ENCODE measurements at places on chromosomes 6 and 20. TPM values are rescaled to one million over a fixed set of nuclear protein-coding genes. Genes with fewer than 3 reads are reported as not detected.

MYLK2 gene
- total RNA-seq, result not detected

NT5E gene
- 10.1 TPM for total RNA-seq

ADTRP gene
- total RNA-seq, result 0.48 TPM

TBX18 gene
- total RNA-seq, result 17.0 TPM

DNA sequence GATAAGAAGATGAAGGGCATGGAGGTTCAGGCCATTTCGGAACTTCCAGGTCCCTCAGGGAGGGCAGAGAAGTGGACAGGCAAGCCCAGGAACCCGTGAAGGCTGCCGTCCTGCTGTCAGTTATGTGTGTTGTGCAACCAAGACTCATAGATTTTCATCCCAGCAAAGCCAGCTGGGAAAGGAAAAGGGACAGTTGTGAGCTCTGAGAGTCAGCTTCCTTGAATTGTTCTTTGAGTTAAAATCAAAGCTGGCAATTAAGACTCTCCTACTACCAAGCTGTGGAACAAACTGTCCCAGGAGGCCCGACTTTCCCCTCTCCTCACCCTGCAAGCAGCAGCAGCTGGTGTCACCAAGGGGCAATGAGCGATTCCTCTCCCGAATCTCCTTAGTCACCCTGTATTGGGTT lies 46.3 kb upstream of the IYD start:
- no peaks in the 10 kb centered on the region for H3K4me1 ChIP-seq
- H3K4me3 ChIP-seq, result no peak overlapping the region
- no peak overlapping the region for H3K27ac ChIP-seq
- no peak for DNase-seq
- H3K27me3 ChIP-seq, result no peaks in the 10 kb centered on the region
- H3K36me3 ChIP-seq, result no peaks in the 10 kb centered on the region

DNA sequence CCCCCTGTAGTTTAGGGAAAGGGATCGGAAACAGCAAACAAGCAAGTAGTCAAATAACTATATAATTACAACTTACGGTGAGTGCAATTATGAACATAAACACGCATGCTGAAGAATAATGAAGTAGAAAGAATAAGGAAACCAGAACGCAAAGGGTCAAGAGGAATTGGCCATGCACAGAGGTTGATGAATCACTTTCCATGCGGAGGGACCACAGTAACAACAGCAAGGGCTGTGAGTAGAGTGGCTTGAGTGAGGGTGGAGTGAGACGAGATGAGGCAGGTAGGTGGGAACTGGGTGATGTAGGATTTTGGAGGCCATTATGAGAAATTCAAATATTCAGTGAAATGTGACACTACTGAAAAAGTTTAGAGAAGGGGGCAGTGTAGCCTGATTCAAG lies 112.2 kb upstream of the LAMP5 start:
- H3K4me1 ChIP-seq, result no peaks in the 10 kb centered on the region
- H3K27ac ChIP-seq, result no peak overlapping the region
- no peaks in the 10 kb centered on the region for H3K27me3 ChIP-seq
- H3K36me3 ChIP-seq, result no peaks in the 10 kb centered on the region
- no peak overlapping the region for H3K4me3 ChIP-seq
- no peak for DNase-seq

DNA sequence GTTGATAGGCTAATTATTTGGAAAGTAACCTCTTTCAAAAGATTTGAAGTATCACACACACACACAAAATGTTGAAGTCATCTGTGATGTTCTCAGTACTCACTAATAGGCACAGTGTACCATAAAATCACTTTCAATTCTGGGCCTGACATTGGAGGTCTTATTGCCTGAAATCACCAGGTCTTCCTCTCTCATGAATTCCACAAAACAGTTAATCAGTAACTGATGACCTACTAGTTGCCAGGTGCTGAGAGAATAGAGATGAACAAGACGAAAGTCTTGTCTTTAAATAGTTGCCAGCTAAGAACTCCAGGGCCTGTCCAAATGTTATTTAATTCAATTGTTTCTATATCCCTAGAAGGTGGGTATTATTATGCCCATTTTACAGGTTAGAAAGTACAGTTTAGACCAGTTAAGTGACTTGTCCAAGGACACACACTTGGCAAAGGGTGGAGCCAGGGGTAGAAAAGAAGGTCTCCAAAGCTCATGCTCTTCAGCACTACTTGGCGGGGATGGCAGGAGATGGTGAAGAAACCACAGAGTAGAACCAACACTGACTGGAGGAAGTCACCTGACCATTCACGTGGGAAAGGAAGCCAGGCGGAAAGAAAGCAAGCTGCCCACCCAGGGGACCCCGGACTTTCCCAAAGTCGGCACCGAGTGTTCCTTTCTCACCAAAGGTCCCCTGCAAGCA lies 116.4 kb downstream of the KIF6 start:
- H3K36me3 ChIP-seq, result no peaks in the 10 kb centered on the region
- DNase-seq, result no peak
- H3K27me3 ChIP-seq, result no peaks in the 10 kb centered on the region
- no peaks in the 10 kb centered on the region for H3K4me1 ChIP-seq

- peak overlapping the region; percentile 87 for H3K27ac ChIP-seq
- peak; percentile 23 for DNase-seq
- no peaks in the 10 kb centered on the region for H3K4me1 ChIP-seq
These were observed 8.5 kb downstream of the PYGB start for GRCh38 chr20:25256226-25256859.

DNA sequence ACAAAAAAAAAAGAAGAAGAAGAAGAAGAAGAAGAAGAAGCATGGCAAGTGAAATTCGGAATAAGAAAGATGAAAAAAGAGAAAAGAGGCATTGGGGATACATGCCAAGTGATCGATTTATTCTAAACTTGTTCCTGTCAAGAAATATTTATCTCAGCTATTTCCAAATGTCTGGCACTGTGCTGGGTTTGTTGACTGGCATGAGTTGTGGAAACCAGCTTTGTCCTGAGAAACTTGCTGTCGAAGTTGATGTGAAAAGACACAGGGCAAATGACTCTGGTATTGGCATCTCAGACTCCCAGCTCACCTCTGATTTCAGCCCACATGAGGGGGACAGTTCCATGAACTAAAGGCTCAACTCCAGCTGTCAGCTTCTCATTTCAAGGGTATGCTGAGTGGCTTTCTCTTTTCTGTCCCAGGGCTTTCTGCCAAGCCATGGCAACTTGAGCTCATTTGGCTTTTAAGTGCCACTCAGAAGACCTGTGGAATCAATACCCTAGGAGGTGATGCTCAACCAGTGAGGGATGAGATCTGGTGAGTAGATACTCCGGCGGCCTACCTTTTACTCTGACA lies 253.3 kb upstream of the JAG1 start:
- H3K36me3 ChIP-seq, result no peaks in the 10 kb centered on the region
- no peaks in the 10 kb centered on the region for H3K4me1 ChIP-seq
- no peak overlapping the region for H3K27ac ChIP-seq
- DNase-seq, result no peak

DNA sequence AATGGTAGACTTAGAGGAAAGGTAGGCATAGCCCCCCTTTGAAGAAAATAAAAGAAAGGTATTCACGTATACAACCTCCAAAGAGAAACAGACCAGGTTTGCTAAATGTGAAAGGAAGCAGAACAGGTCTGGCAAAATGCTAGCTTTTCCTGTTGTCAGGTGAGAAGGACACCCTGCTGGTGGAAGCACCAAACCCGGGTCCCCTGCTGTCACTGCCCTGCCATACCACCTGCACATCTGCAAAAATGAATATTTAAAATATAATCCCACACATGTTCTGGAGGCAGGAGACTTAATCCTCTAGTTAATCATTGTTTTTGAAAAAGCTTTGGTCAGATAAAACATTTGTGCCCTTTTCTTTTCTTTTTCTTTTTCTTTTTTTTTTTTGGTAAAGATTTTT lies 48.9 kb upstream of the OLIG3 start:
- H3K4me1 ChIP-seq, result no peaks in the 10 kb centered on the region
- H3K27ac ChIP-seq, result no peak overlapping the region
- no peaks in the 10 kb centered on the region for H3K27me3 ChIP-seq
- no peak for DNase-seq
- no peaks in the 10 kb centered on the region for H3K36me3 ChIP-seq

DNA sequence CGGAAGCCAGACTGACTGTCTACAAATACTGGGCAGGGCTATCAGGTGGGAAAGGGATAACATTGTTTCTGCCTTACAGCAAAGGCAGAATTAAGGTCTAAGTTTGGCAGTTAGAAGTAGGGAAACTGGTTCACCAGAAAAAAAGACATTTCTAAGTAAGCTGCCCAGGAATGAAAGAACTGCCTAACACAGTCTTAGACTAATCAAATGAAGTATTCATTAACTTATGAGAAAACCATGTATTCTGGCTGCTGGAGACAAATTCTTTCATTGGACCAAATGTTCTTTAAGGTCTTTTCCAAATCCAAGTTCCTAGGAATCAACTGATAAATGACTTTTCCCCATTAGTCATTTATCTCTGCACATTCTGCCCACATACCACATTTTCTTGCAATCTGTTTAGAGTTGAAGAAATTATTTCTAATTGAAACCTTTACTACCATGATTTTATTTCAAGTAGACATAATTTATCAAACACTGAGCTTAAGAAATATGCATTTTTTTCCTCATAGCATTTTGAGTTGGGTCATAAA lies 120.3 kb upstream of the OGFRL1 start:
- H3K36me3 ChIP-seq, result no peaks in the 10 kb centered on the region
- H3K27me3 ChIP-seq, result no peaks in the 10 kb centered on the region
- H3K27ac ChIP-seq, result peak overlapping the region; percentile 7
- H3K4me3 ChIP-seq, result no peak overlapping the region

DNA sequence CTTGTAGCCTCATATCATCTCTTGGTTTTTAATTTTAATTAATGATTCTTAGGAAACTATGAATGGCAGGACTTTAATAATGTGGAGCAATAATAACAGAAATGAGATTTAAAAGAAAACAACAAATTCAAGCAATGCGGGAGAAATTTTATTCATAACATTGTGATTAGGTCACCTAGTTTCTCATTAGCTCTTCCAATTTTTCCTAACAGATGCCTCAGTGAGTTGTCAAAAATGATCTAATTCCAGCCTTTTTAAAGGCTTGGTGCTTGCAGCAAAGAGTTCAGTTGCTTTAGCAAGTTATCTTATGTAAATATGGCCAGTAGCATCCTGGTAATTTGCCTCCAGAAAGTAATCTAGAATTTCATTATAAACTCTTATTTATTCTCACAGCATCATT lies 20.4 kb downstream of the PDE7B start:
- no peaks in the 10 kb centered on the region for H3K27me3 ChIP-seq
- no peak overlapping the region for H3K27ac ChIP-seq
- H3K4me3 ChIP-seq, result no peak overlapping the region
- DNase-seq, result no peak

GRCh38 chr20:61521687-61522420 lies 269.8 kb downstream of the CDH4 start:
- no peak for DNase-seq
- no peaks in the 10 kb centered on the region for H3K27me3 ChIP-seq
- no peaks in the 10 kb centered on the region for H3K36me3 ChIP-seq
- H3K27ac ChIP-seq, result no peak overlapping the region

GRCh38 chr20:32505723-32506473 lies 79.2 kb downstream of the NOL4L start:
- H3K36me3 ChIP-seq, result no peaks in the 10 kb centered on the region
- H3K4me3 ChIP-seq, result no peak overlapping the region
- H3K27ac ChIP-seq, result no peak overlapping the region
- no peak for DNase-seq
- H3K4me1 ChIP-seq, result peaks cover 3% of the 10 kb centered on the region

GRCh38 chr6:38552121-38552520 lies 87.6 kb downstream of the BTBD9 start:
- H3K27ac ChIP-seq, result no peak overlapping the region
- DNase-seq, result no peak
- H3K36me3 ChIP-seq, result no peaks in the 10 kb centered on the region
- no peak overlapping the region for H3K4me3 ChIP-seq

DNA sequence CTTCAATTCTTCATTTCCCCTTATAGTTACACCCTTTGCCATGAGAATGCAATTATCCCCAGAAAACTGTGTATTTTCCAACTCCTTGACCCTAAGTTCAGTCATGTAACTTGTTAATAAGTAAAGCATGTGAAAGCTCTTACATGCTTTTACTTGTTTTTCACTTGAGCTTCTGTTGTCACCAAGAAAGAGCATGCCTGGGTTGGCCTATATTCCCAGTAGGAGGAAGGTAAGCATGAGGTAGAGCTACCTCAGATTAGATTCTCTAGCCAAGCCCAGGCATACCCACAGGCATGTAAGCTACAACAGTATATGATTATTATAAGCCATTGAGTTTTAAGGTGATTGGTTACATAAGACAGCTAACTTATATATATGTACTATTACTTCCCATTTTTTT lies 101.7 kb upstream of the SMLR1 start:
- DNase-seq, result no peak
- no peaks in the 10 kb centered on the region for H3K4me1 ChIP-seq

GRCh38 chr20:3276680-3277015 lies 37.7 kb upstream of the SLC4A11 start:
- H3K4me1 ChIP-seq, result no peaks in the 10 kb centered on the region
- no peak overlapping the region for H3K4me3 ChIP-seq
- no peak for DNase-seq
- H3K36me3 ChIP-seq, result no peaks in the 10 kb centered on the region
- H3K27me3 ChIP-seq, result no peaks in the 10 kb centered on the region

DNA sequence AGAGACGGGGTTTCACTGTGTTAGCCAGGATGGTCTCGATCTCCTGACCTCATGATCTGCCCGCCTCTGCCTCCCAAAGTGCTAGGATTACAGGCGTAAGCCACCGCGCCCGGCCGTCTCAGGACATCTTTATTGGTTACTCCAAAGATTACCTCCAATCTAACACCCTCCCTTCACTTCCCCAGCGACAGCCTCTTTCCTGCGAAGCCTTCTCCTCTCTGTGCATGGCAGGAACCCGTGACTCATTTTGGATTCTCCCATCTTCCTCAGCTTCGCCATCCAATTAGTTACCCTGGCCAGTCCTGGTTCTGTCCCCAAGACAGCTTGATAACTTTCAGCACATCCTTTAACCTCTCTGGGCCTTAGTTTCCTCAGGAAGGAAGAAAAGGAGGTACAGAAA lies 51.3 kb upstream of the TOX2 start:
- no peak for DNase-seq
- no peaks in the 10 kb centered on the region for H3K4me1 ChIP-seq
- no peaks in the 10 kb centered on the region for H3K27me3 ChIP-seq
- no peak overlapping the region for H3K27ac ChIP-seq

GRCh38 chr6:51657491-51657890 lies 429.9 kb downstream of the PKHD1 start:
- no peak overlapping the region for H3K27ac ChIP-seq
- no peak for DNase-seq
- no peaks in the 10 kb centered on the region for H3K36me3 ChIP-seq
- no peaks in the 10 kb centered on the region for H3K27me3 ChIP-seq
- no peaks in the 10 kb centered on the region for H3K4me1 ChIP-seq
- H3K4me3 ChIP-seq, result no peak overlapping the region

GRCh38 chr6:90068264-90068663 lies 174.0 kb downstream of the GJA10 start:
- H3K27ac ChIP-seq, result no peak overlapping the region
- DNase-seq, result no peak
- H3K4me1 ChIP-seq, result no peaks in the 10 kb centered on the region
